ENCODE measurements at places on chromosomes 16 and 17.

DNA sequence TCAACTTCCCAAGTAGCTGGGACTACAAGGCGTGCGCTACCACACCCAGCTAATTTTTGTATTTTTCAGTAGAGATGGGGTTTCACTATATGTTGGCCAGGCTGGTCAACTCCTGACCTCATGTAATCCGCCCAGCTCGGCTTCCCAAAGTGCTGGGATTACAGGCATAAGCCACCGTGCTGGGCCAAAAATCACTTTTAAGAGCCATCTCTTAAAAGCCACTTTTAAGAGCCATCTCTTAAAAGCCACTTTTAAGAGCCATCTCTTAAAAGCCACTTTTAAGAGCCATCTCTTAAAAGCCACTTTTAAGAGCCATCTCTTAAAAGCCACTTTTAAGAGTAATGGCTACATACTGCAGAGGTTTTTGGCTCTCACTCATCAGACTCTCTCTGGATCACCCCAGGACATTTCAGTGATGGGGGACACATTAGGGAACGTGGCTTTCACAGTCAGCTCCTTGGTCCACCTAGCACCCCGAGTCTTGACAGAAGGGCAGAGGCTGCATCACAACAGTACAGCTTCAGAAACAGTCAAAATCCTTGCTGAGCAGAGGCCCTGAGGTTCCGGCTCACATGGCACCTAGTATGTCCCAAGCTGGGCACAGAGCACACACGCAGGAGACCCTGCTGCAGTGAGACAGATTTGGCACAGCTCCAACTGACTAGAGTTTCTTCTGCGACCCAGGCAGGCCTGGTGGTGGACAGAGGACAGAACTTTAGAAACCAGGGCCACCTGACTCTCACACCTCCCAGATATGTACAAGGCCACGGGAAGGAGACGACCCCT, 23.6 kb downstream of the RANBP10 start:
- no peak for DNase-seq

DNA sequence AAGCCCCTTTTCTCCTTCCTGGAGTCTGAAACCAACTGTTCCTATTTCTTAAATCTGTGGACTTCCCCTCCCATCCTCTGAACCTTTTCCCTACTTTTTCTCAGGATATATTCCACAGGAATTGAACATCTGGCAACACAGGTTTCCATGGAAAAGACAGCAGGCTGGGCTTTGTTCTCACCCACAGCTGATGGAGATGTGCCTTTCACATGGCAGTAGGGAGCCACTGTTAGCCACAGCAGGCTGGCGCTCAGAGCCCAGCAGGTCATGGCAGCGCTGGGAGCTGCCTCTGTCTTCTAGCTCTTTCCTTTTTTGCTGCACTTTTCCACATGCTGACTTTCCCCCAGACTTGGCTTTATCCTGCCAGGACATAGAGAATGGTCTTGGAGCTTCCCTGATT, 116.4 kb upstream of the NLRP1 start:
- DNase-seq = no peak

DNA sequence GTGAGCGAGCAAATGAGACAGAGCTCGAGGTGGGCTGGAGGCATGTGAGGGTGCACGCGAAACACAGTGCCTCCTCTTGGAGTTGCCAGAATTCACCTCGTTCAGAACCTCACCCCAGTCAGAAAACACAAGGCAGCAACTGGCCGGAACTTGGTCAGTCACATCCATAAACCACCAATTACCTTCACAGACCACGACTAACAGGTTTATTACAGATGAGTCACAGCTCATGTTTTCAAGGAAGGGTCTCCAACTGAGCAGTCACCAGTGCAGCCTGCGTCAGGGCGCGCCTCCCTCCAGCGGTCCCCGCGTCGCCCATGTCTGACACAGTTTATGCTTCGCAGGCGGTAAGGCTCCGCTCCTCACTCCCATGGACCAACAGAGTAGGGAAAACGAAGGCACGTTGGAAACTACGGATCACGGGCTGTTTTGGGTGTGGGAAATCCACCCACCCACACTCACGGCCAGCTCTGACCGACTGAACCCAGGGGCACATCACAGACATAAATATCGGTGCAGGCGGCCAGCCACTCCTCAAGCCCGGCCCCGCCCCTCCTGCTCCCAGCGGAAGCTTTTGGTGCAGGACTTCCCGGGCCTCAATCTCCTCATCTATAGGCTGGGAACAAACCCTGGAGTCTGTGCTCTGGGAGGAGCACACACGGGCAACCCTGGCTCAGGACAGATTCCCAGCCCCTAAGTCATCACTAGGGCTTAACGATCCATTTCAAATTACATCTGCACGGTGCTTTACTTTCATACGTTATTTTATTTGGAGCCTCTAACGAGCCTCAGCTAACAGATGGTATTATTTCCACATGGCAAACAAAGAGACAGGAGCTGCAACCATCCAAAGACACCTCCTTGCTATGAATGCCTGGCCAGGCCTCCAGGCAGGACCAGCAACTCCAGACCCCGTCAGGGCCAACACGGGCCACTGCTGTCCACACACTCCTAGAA, 126.3 kb downstream of the ZNF778 start:
- peak; percentile 87 for DNase-seq

- DNase-seq = no peak
Observed at GRCh38 chr17:914561-914960, 65.0 kb downstream of the NXN start.

- DNase-seq = no peak
Observed at GRCh38 chr16:67180166-67180565, 3.6 kb downstream of the MATCAP1 start.

DNA sequence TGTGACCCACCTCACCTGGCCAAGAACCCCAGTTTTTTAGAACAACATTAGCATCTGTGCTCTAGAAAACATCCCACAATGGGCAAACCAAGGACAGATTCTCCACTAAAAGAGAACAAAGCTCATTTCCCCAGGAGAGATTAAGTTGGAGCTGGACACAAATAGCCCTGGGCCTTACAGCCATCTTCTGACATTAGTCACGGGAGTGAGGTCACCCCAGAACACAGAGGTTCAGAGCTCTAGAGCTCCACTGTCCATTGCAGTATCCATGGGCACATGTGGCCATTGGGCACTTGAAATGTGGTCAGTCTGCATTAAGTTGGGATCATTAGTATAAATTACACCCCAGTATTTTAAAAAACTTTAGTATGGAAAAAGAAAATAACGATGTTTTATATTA, 47.6 kb upstream of the RBBP6 start:
- no peak for DNase-seq

DNA sequence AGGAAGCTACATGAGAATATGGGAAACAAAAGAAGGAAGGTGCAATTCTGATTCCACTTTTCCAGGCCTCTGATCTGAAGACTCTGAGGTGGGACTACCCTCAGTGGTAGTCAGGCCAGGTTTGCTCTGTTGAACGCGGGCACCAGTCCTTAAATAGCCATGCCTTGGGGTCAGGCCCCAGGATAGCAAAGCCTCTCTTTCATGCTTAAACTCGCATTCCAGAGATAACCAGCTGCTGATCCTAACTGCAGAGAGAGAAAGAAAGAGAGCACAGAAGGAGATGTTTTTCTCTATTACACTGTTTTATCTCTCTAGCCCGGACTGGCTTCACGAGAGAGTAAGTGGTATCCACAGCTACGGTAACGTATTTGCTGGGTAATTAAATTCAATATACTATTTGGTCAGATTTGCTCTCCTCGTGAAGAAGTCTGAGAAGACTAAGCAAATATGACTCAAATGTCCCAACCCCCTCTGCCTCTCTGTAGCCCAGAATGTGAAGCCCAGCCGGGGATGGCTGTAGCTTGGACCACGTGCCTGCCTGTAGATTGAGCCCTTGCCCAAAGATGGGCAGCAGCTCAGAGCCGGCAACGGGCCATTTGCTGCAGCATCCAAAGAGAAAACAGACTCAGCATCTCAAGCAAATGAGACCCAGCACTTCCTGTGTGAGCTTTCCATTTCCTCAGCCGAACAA, 122.2 kb downstream of the SMG6 start:
- no peak for DNase-seq

DNA sequence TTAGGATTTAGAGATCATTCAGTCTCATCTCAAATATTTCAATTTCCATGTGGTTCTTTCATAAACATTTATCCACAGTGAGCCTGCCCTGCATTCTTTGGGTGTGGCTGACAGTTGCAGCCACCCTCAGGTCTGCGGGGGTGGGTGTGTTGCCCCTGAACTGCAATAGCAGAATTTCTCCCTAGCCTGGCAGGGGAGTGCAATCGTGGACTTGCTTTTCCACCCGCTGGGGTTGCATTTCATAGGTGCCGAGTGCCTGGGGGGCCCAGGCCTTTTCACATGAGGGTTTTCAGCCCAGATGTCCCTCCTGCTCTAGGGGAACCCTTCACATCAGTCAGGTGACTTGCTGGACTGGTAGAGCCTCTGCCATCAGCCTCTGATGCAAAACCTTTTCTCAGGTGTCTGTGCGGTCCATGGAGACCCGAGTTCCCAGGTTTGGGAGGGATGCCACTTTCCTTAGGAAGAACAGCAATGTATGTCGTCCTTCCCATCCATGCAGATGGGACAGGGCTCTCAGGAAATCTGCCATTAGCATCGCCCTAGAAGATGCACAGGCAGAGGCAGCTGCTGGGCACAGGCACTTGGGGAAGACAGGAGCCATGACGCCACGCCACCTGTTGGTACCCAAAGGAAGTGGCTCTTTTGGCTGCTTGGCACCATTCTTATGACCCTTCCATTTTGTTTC, 2.4 kb upstream of the USP36 start:
- DNase-seq = peak; percentile 27

- DNase-seq = peak; percentile 94
Observed at GRCh38 chr17:73311781-73312641, at the start of gene CDC42EP4. Gene CDC42EP4 (minus strand): TSS chr17:73312001. CDS start chr17:73286500, 25,501 bp downstream.
